ENCODE measurements at places on chromosomes 1 and 21.

GRCh38 chr1:167683226-167683625, 38.6 kb upstream of the MPZL1 start:
- no peak for DNase-seq

DNA sequence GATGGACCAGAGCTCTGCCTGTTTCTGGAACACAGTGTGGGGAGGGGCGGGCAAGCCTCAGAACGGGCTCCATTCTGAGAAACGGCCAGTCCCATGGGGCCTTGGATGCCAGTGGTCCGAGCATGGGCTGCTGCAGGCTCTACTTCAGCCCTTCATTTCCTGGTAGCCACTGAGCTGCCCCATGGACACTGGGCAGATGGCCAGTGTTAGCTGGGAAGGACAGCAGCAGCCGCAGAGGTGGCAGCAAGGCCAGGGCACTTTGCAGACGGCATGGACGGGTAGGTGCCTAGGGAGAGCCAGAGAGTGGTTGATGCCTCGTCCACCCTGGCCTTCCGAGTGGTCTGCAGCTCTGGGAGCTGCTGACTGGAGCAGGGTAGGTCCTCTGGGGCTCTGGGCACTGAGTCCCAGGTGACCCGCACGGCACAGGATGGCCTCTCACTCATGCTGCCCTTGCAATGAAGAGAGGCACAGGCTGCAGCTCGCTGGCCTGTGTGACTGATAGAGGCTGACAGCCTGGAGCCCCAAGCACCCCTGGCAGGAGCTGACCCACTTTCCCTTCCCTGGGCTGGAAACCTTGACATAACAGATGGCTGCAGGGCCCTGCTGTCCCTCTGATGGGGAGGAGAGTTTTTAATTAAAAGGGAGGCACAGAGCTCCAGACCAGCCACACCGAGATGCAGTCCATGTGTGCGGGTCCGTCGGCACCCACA, 87.7 kb upstream of the COL6A1 start:
- DNase-seq: no peak

- DNase-seq: no peak
These were observed 301.0 kb downstream of the GRIK1 start for GRCh38 chr21:29638761-29639327.

GRCh38 chr1:30035522-30036228, 687.7 kb downstream of the MATN1 start:
- DNase-seq: no peak

- DNase-seq: no peak
These were observed 392.1 kb downstream of the KIF26B start for GRCh38 chr1:245546875-245547274.

- DNase-seq: peak; percentile 29
These were observed 9.8 kb downstream of the TMEM35B start for GRCh38 chr1:34975338-34975737.

GRCh38 chr1:44576456-44577150, 97.7 kb downstream of the TMEM53 start:
- no peak for DNase-seq

DNA sequence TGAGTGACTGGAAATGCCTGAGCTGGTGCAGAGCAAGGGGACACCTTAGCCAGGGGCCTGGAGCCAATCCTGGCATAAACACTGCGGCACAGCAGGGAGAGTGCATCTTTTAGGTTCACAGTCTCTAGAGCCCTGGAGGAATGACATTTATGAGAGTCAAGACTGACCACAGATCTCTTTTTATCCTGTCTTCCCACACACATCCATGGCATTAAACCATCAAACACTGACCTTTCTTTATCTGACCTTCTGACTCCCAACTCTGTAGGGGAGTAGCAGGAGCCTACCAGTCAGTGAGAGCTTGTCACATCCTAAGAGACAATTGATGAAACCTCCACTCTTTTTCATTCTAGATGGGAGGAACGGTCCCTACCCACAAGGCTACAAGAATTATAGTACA, 7.9 kb downstream of the CD34 start:
- DNase-seq: no peak

- no peak for DNase-seq
These were observed 99.8 kb downstream of the MRPL39 start for GRCh38 chr21:25507522-25507921.

DNA sequence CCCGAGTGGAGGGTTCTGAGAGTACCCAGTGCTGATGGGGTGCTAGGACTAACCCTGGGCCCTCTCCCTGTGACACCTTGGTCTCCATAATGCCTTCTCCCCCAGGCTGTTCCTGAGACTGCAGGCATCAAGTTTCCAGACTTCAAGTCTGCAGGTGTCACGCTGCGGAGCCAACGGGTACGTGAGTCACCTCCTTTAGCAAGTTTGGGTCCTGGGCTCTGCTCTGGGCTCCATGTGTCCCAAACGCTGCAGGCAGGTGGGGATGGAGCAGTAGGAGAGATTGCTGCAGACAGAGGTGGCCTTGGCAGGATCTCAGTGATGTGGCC, 6.0 kb downstream of the DMAP1 start:
- DNase-seq: no peak

GRCh38 chr1:231929311-231929710, 302.7 kb downstream of the DISC1 start:
- peak; percentile 72 for DNase-seq

DNA sequence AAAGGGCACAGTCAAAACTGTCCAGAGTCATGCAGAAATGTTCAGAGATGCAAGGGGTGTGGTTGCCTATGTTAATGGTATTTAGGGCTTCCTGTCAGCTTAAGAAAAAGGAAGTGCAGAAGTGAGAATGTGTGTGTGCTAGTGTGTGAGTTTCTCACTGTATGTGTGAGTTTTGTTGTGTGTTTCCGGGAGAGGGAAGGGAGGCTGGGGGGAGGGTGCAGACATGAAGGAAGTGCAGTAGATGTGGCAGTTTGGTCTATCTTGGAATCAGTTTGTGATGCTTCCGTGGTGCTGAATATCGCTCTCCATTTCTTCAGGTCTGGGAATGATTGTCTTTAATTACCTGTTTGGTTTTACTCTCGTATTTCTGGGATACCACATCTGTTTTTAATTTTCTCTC, 16.5 kb upstream of the ATP6V1G3 start:
- DNase-seq: peak; percentile 86
